NCI-H1436 (cell line): ENCODE measurements at places on chromosomes 7 and 10.

DNA sequence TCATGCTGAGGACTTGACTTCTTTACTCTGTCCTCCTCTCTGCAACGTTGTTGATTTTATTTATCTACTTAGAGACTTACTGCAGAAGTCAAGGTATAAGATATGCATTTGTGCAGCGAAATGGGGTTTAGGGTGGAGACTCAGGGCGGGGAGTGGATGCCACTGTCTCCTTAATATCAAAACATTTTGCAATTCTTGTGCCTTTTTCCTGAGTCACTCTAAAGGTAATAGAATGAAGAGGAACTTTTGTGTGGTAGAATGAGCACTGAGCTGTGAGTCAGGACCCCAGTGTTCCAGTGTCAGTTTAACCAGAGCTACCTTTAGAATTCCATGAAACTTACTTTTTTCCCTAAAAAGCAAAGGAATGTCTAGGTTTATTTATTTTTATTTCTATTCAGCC, 78.2 kb downstream of the VTI1A start:
- DNase-seq = no peak

GRCh38 chr10:132229834-132230556, 43.2 kb downstream of the DPYSL4 start:
- DNase-seq = no peak

- DNase-seq = no peak
Measured at GRCh38 chr7:134298902-134299683, 17.6 kb downstream of the SLC35B4 start.

DNA sequence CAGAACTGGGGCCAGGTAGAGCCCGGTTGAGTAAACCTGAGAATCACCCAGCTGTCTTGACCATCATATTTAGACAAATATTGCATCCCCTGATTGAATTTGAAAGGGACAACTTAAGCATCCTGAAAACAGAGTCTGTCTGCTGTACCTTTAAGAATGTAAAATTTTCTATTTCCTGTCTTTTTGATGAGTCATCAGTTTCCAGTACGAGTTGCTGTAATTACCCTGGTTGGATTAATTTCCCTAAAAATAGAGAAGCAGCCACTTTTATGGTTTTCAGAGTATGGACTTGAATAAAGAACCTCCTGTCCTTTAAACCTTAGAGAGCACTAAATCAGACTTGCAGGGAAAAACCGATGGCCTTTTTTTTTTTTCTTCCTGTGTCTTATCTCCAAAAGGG, 164.6 kb upstream of the SH2B2 start:
- no peak for DNase-seq

- DNase-seq = no peak
Measured at GRCh38 chr7:105216786-105217185, 171.9 kb downstream of the SRPK2 start.

- DNase-seq = no peak
Measured at GRCh38 chr7:33870120-33870519, 35.2 kb upstream of the BMPER start.

DNA sequence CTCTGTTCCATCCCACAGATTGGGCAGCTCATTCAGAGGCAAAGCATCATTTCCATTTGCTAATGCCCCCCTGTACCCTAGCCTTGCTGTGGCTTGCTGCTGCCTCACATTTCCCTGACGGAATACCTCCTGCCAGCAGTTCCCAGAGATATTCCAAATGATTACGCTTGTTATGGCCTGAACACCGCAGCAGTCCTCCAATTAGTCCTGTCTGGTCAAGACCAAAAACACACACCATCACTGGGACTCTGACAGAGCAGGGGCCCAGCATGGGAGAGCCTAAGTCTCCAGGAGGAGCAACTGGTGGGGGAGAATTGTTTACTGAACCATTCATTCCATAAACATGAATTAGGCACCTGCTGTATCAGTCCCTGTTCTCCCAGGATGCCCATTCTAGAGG, 6.1 kb downstream of the OGDHL start:
- DNase-seq = no peak

DNA sequence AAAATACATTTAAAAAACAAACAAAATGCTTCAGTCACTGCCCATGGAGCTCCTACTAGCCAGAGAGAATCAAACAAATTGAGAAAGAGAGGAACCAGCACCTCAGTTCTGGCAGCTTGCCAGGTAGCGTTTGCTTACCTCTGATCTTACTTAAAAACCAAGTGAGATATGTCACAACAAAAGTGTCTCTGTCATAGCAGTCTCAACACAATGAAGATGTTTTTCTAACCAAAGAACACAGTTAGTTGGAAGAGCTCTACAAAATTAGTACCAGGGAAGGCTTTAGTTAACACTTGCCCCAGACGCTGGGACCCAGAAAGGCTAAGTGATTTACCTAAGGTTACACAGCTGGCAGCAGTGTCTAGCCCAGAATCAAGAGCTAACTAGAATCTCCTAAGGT, 3.4 kb downstream of the DOCK4 start:
- no peak for DNase-seq

DNA sequence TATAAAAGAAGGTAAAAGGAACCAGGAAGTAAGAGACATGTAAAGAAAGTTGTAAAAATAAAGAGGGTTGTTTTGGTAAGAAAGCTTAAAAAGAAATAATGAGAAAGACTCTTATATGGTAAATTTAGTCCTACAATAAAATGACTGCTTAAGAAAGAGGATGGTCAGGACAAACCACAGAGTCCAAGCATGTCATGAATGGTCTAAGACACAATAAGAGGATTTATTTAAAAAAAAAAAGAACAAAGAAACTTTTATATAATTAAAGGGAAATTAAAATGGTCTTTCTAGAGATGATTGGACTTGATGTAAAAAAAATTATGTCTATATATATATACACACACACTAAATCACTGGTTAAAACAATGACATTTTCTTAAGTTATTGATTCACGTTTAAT, 18.2 kb downstream of the ATAD1 start:
- DNase-seq = no peak

DNA sequence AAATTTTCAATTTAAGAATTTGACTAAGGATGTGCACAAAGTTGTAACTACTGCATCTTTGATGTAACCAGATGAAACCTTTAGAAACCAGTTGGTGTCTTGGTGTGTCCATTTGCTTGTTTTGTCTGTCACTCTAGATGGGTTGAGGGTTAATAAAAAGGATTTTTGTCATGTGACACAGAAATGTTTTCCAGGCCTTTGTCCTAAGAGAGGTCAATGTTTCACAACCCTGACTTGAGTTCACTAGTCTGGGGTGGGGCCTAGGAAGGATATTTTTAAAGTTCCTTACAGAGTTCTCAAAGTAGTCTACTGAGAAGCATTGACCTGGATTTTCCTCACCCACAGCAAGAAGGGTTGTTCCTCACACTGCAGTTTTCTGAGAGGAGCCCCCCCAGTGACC, 90.3 kb downstream of the HERPUD2 start:
- no peak for DNase-seq

GRCh38 chr7:3510101-3511020, 209.3 kb downstream of the SDK1 start:
- no peak for DNase-seq

DNA sequence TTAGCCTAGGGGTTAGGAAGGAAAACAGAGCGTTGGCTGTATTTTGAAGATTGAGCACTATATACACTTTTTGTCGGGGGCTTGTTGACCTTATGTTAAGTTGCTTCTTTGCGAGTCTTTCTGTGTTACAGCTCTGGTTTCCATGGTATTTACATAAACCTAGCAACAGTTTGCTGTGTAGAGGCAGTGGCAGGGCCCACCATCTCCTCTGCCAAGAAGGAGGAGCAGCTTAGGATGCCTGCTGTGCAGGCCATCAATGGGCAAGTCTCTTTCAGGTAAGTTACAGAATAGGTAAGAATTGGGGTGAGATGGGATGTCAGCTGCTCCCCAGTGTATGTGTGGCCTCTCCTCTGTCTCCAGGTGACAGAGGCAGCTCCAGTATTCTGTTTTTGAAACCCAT, 485.5 kb downstream of the LRMDA start:
- DNase-seq = no peak

DNA sequence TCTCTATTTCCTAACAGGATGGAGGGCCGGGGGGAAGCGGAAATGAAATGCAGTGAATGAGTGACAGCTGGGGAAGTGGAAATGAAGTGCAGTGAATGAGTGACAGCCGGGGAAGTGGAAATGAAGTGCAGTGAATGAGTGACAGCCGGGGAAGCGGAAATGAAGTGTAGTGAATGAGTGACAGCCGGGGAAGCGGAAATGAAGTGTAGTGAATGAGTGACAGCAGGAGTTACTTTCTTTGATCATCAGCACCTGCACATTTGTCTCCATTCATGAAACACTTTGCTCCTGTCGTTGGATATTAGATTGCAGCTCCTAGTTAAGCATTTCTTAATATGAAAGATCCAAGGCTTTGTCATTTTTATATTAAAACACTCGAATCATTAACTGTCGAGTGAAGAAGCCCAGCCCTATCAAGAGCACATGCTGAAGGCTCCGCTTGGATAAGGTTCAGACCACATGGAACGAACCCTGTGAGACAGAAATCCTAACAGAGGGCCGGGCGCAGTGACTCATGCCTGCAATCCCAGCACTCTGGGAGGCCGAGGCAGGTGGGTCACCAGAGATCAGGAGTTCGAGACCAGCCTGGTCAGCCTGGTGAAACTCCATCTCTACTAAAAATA, 406.0 kb upstream of the ADARB2 start:
- DNase-seq = no peak

- DNase-seq = no peak
Measured at GRCh38 chr10:78505657-78506056, 472.0 kb downstream of the RPS24 start.

GRCh38 chr7:50368366-50368765, 63.9 kb downstream of the IKZF1 start:
- no peak for DNase-seq

DNA sequence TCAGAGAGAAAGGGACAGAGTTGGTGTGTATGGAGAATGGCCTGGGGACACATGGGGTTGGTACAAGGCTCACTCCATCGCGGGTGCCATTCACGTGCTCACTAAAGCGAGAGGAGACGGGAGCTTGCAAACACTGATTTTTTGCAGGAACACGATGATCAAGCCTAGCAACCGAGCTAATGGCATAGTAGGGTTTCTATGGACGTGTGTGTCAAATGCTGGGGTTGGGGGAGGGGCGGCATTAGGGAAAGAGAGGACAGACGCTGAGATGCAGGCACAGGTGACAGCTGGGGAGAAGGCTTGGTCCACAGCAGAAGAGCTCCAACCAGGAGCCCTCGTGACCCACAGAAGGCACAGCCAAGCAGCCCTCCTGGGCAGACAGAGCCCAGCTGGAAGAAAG, 33.9 kb downstream of the RCC1L start:
- DNase-seq = no peak

DNA sequence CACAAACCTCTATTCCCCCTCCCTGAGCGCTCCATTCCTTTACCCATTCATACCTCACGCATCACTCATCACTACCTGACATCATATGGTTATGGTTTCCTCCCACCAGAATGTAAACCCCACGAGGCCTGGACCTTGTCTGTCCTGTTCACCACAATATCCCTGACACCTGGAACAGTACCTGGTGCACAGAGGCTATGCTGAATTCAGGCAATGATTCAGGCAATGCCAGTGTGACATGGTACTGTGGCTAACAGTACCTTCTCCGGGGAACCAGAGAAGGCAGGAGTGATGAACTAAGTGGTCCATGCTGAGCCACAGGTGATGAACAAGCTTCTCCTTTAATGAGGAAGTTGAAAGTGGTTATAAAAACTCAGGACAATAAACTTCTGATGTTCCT, 202.5 kb upstream of the PLXNA4 start:
- DNase-seq = no peak

DNA sequence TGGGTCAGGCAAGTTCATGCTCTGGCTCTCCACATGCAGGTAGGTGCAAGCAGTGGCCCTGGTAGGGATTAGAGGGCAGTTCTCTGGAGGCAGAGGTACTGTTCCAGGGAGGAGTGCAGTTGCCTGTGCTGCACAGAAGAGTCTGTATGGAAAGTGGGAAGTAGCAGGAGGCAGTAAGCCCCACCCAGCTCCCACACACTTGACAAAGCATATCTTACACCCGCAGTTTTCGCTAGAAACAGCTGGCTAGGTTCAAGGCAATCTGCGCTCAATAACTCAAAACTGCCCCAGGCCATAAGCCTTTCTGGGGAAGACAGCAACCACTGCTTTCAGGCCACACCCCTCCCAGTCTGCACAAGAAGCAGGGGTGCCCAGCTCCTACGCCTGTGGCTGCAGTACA, 33.1 kb upstream of the ARMC3 start:
- no peak for DNase-seq

DNA sequence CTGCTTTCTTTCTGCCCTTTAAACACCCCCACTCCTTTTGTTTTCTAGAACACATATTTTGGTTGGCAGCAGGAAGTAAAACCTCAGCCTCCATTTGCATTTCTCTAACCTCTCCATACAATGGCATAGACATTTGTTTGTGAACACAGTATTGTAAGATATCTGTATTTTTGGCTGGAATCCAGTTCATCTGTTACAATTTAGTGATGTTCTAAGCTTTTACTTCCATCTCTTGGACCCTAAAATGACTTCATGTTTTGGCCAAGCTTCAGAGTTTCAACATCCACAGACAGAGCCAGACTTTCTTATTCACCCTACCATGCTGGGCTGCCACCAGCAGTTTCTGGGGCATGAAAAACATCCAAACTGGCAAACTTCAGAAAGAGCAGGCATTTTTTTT, 21.1 kb upstream of the AUTS2 start:
- no peak for DNase-seq

GRCh38 chr7:1610678-1611302, 41.0 kb upstream of the PSMG3 start:
- no peak for DNase-seq

DNA sequence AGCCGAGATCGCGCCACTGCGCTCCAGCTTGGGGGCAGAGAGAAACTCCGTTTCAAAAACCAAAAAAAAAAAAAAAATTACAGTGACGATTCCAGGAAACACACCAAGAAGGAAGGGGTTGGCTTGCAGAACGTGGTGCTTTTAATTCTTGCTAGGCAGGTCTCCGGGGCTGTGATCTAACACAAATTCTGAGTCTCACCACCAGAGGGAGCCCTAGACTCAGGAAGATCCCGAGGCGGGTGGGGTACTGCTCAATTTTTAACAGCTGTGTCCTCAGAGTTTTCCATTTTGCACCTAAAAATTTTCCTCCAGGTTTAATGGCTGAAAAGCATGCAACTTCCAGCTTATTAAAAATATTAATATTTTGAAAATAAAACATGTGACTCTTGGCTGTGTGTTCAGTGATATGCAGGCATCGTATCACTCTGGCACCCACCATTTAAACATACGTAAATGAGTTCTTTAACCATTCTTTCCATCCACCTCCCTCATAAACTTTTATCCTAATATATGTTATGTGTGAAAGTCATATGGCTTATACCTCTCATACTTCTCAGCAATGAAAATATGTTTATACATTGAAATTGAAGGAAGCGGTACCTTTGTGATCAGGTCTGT, 26.5 kb upstream of the NUB1 start:
- peak; percentile 37 for DNase-seq

GRCh38 chr7:140546947-140547346, 67.6 kb upstream of the MKRN1 start:
- DNase-seq = no peak
